CD4-positive, alpha-beta T cell treated with Interleukin-17A for 4 hours (primary cell): ENCODE measurements at places on chromosomes 12 and 14.

- DNase-seq, result no peak
Observed at GRCh38 chr12:106584104-106585064, 1.6 kb downstream of the RFX4 start.

GRCh38 chr12:5913387-5913786, 31.7 kb downstream of the ANO2 start:
- DNase-seq, result no peak

DNA sequence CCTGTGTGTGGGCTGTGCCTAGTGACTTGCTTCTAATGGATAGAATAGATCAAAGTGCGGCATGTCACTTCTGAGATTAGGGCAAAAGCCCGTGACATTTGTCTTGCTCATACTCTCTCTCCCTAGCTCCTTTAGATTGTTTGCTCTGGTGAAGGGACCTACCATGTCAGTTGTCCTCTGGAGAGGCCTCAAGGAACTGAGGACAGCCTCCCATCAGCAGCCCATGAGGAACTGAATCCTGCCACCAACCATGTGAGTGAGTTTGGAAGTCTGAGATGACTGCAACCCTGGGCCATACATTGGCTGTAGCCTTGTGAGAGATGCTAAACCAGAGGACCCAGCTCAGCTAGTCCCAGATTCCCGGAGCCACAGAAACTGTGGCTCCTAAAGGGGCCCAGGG, 101.6 kb upstream of the ESRRB start:
- no peak for DNase-seq

GRCh38 chr12:96445691-96446583, 43.4 kb upstream of the CFAP54 start:
- DNase-seq, result peak; percentile 57

GRCh38 chr12:108860443-108860842, 3.1 kb upstream of the SSH1 start:
- no peak for DNase-seq

GRCh38 chr14:59371771-59372170, 93.4 kb downstream of the GPR135 start:
- DNase-seq, result no peak

- DNase-seq, result no peak
Observed at GRCh38 chr12:12676605-12677004, 19.4 kb downstream of the GPR19 start.

DNA sequence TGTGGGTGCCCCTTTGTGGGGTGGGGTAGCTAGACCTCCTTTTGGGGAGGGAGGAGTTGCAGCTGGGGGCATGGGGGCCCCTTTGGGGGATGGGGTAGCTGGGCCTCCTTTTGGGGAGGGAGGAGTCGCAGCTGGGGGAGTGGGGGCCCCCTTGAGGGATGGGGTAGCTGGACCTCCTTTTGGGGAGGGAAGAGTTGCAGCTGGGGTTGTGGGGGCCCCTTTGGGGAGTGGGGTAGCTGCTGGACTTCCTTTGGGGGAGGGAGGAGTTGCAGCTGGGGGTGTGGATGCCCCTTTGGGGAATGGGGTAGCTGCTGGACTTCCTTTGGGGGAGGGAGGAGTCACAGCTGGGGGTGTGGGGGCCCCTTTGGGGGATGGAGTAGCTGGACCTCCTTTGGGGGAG, 7.0 kb downstream of the NACA start:
- DNase-seq, result no peak

DNA sequence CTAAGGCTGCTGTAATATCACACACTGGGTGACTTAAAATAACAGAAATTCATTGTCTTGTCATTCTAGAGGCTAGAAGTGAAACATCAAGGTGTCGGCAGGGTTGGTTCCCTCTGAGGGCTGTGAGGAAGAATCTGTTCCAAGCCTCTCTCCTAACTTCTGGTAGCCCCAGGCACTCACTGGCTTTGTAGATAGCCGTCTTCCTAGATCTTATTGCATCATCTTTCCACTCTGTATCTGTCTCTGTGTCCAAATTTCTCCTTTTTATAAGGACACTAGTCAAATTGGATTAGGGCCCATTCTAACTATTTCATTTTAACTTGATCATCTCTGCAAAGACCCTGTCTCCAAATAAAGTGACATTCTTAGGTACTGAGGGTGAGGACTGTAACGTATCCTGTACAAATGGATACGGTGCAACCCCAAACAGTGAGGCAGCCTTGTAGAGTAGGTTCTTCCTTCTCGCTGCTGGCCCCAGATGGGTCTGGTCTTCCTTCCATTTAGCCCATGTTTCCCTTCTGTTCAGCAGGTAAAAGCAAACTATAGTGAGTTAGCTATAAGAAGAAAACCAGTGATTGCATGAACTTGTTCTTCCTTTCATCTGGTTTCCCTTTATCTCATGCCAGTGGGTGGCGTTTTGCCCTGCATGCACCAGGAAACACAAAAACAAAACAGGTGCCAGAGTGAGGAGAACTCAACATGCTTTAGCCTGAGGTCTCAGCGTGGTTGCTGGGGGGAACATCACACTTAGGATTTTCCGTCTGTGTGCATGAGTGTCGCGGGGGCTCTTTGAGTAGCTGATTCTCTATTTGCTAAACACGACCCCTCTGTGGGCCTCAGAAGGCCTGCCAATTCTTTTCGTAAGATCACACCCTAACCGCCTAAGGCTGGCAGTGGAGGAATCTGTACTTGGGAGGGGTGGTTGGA, 19.5 kb downstream of the TTC9 start:
- peak; percentile 73 for DNase-seq

DNA sequence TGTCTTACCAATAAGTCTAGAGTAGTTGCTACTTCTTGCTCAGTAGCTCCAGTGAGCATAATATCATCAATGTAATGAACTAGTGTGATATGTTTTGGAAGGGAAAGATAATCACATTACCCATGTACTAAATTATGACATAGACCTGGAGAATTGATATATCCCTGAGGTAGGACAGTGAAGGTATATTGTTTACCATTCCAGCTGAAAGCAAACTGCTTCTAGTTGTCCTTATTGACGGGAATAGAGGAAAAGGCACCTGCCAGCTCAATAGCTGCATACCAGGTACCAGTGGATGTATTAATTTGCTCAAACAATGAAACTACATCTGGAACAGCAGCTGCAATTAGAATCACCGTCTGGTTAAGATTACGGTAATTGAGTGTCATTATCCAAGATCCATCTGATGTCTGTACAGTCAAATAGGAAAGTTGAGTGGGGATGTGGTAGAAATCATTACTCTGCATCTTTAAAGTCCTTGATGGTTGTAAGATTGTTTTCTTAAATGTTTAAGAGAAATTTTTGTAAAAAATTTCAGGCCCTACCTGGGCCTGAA, 100.0 kb upstream of the ARHGAP5 start:
- no peak for DNase-seq

DNA sequence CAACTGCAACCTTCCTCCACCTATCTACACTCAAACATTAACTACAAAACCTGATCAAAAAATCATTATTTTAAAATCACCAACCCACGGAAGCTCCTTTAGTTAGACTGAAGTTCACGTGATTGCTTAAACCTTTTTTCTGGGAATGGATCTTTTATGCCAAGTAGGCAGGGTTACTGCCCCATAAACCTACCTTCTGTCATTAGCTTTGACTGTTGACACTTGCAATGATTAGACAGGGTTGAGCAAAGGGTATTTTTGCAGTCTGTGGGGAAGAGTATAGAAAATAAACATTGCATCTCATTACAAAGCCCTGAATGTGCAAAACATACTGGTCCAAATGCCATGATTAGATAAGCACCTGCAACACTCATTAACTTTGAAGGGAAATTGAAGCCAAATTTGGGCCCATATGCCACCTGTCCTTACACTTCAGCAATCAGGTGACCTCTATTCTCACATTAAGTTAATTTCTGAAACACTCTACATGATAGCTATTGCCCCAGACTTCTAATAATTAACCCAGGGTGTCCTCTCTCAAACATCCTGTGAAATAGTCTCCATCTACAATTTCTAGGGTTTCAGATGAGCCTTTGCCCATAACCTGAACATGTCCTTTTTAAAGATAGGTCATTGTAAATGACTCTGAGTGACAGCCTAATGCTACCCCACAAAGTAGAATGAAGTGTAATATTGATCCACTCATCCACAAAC, 156.0 kb upstream of the PLEKHG7 start:
- no peak for DNase-seq

GRCh38 chr14:21136024-21136423, 19.8 kb downstream of the OR5AU1 start:
- DNase-seq, result no peak

DNA sequence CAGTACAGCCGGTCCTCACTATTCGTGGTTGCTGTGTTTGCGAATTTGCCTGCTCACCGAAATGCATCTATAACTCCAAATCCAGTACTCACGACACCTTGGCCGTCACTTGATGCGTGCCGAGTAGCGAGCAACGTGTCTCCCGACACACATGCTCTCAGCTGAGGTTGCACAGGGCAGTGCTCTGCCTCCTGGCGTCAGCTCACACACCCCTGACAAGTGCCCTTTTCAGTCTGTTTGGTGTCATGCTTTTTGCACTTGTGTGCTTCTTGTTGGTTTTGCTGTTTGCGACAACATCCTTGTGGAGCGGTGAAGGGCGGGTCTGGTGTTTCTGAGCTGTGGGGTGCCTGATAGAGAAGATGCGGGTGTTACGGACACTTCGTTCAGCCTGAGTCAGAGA, 110.4 kb upstream of the RFLNA start:
- no peak for DNase-seq

DNA sequence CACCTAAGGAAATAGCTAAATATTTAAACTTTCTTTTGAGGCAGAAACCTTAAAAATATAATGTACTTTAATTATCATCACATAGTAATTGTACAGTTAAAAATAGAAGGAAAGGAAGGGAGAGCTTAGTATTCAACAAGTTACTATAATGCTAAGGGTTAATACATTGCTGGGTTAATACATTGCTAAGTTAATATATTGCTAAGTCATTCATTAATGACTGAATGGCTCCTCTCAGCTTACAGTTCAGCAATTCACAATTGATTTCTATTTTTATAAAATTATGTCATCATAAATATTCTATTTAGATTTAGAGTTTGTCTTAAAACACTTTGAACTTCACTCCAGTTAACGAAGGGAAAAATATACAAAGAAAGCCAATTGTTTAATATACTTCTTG, 207.9 kb downstream of the BMP4 start:
- DNase-seq, result no peak

- DNase-seq, result no peak
Observed at GRCh38 chr12:54486173-54486867, 11.2 kb upstream of the NCKAP1L start.

GRCh38 chr12:114920771-114921554, 237.0 kb upstream of the TBX3 start:
- DNase-seq, result no peak

- no peak for DNase-seq
Observed at GRCh38 chr14:76257842-76258397, 106.2 kb downstream of the GPATCH2L start.

DNA sequence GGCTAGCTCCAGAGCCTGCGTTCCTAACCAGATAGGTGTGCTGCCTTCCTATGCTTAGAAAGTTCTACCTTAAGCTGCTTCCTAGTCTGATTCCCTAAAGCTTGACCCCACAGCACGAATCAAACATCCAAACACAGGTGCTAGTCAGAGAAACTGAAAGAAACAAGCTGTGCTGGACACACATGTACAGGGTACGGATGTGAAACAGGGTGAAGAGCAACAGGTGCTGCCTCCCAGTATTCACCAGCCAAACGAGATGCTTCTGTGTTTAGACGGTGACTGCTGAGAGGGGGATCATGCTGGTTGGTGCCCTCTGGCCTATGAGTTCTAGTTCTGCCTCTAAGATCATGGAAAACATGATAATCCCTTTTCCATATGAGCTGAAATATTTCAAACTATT, 105.3 kb downstream of the GRIP1 start:
- no peak for DNase-seq
